RCC 7860 (cell line): ENCODE measurements at places on chromosomes 7 and 10.
A peak's percentile ranks its signal among the peaks of the same experiment; 100 is the strongest.

GRCh38 chr7:151849008-151849878, 27.7 kb downstream of the PRKAG2 start:
- DNase-seq = no peak

- DNase-seq = no peak
Observed at GRCh38 chr10:104811166-104811565, 170.1 kb downstream of the SORCS3 start.

- no peak for DNase-seq
Observed at GRCh38 chr7:117068511-117069145, 115.3 kb downstream of the ST7 start.

DNA sequence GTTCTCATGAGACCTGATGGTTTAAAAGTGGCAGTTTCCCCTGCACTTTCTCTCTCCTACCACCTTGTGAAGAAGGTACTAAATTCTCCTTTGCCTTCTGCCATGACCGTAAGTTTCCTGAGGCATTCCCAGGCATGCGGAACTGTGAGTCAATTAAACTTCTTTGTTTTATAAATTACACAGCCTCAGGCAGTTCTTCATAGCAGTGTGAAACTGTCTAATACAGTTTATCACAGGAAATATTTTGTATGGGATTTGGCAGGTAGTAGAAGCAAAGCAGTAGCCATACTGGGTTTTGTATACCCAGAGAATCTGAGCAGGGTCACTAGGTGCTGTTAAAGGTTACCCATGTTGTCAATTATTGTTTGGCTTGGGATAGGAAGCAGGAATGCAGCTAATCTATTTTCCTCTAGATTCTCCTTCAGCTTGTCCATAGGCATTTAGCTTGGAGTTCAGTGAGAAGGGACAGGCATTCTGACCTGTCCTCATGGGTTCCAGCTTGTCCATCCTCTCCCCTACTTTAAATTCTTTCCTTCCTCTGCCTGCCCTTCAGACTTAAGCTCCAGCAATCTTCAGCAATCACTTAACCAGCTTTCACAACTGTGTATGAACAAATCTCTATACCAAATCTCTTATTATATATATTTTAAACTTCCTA, 186.7 kb downstream of the PCLO start:
- no peak for DNase-seq

GRCh38 chr7:3201937-3202710, 98.9 kb upstream of the SDK1 start:
- DNase-seq = no peak

DNA sequence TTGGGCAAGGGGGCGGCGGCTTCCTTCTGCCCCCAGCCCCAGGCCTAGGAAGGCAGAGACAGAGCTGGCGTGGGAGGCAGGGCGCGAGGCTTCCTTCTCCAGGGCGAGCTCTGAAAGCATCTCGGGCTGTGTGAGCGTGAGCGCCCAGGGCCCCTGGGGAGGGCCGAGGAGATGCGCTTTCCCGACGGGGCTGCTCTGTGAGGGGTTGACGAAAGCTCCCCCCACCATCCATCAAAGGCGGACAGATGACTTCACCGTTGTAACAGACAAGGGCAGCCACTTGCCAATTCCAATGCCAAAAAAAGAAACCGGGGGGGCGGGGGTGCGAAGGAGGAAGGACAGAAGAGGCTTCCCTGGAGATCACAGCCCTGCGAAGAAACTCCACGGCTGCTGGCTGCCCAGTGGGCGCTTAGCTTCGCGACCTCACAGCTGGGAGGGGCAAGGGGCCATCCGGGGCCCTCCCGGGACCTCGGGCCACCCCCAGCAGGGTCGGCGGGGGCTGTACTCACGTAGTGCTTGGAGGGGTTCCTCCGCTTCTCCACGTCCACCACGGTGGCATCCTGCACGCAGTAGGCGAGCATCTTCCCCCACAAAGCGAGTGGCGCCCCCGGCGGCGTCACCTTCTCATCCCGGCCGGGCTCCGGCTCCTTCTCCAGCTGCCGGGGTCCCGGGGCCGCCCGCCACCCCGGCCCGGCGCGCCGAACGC, 537 bp downstream of the SH3PXD2A start:
- no peak for DNase-seq

GRCh38 chr7:5766321-5766761, 15.1 kb downstream of the RNF216 start:
- peak; percentile 47 for DNase-seq

DNA sequence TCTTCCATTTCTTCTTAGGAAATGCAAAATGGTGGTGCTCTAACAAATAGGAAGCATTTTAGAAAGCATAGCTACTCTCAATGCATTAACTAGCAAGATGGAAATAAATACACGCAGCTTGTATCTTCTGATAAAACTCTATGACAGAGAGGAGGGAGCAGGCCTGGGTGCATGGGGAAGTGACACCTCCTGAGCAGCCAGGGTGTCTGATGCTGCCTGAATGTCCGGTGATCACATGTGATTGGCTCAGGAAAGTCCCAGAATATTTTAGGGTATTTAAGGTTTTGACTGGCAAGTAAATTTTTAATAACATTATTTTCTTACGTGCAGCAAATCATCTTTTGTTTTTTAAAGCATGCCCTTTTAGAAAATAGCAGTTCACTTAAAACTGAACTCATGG, 261.0 kb upstream of the KLF6 start:
- DNase-seq = no peak

GRCh38 chr10:50982989-50983388, 91.3 kb upstream of the PRKG1 start:
- no peak for DNase-seq

DNA sequence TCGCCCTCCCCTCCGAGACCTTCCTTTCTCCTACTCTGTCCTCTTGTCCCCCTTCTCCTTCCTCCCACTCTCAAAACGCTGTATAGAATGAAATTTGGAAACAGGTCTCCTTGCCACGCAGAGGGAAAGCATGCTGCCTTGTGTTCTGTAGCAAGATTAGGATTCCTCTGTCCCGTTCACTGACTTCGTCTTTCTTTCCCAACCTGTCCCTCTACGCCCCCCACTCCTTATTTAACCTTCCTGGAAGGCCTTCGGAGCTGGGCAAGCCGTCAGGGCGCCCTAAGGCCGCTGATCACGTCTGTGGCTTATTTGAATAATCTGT, 1.3 kb downstream of the HOXA9 start:
- peak; percentile 27 for DNase-seq

DNA sequence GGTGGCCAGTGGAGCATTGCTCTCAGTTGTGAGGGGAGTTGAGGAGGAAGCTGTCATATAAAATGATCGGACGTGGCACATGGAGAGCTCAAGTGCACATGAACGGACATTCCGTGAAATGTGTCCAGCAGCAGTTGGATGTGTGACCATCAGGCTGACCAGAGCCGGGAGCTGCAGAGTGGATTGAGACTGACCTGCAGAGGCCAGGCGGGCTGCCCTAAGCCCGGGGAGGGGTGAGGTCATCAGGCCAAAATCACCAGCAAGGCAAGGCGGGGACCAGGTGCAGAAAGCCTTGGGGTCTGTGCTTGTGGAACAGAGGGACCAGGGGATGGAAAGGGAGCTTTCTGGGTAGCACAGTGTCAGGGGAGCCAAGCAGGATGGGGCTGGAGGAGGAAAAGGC, 279.5 kb downstream of the CELF2 start:
- no peak for DNase-seq

DNA sequence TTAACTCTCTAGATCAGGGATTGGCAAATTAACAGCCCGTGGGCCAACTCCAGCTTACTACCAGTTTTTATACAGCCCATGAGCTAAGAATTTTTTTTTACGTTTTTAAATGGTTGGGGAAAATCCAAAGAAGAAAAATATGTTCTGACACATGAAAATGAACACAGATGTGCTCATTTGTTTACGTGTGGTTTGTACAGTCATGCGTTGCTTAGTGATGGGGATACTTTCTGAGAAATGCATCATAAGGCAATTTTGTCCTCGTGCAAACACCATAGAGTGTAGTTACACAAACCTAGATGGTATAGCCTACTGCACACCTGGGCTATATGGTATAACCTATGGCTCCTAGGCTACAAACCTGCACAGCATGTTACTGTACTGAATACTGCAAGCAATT, 8.3 kb upstream of the SMKR1 start:
- peak; percentile 35 for DNase-seq

GRCh38 chr10:62545160-62546066, 171.2 kb downstream of the ZNF365 start:
- DNase-seq = no peak

DNA sequence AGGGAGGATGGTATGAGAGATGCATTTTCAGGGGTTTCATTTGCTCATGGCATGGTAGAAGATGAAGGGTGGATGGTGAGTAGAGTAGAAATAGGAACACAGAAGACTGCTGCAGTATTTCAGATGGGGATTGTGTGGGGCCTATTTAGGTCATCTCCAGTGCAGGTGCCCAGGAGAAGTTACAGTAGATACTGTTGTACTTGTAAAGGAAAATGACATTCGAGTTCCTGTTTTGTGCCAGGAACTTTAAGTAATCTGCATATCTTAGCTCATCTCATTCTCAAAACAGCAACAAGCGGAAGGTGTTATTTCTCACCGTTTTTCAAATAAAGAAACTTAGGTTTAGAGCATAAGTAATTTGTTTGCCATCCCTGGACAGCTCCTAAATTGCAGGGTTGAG, 156.2 kb downstream of the AUTS2 start:
- DNase-seq = no peak

DNA sequence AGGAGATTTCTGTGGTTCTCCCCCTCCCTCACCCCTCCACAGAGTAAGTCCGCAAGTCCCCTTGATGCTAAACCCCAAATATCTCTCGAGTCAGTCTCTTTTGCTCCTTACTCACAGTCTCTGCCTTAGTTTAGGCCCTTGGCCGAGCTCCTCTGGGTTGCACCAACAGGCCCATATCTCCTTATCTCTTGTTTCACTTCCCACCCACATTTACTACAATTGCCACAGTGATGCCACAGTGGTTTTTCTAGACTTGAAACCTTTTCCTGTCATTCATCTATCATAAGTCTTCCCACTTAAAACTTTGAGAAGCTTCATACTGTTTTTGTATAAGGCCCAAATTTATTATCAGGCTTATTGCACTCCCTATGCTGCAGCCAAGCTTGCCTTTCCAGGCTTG, 23.4 kb upstream of the NME8 start:
- no peak for DNase-seq

DNA sequence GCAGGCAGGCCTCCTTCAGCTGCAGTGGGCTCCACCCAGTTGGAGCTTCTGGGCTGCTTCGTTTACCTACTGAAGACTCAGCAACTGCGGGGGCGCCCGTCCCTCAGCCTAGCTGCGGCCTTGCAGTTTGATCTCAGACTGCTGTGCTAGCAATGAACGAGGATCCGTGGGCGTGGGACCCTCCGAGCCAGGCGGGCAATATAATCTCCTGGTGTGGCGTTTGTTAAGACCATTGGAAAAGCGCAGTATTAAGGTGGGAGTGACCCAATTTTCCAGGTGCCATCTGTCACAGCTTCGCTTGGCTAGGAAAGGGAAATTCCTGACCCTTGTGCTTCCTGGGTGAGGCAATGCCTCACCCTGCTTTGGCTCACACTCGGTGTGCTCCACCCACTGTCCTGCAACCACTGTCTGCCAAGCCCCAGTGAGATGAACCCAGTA, 159.2 kb upstream of the FOXP2 start:
- no peak for DNase-seq

DNA sequence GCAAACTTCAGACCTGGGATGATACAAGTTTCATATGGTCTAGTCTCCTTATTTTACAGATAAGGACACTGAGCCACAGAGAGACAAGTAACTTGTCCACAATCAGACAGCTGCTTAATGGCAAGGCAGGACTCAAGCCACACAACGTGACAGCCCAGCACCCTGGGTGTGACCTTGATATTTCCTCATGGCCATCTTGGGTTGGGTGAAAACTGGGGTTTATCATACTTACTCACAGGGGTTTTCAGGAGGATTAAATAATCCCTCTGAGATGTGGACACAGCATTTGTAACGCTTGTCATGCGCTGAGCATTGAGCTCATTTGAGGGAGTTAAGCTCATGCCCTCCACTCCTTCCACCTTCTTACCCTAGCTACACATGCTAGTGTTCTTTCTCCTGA, 58.0 kb downstream of the ABLIM1 start:
- no peak for DNase-seq

- DNase-seq = no peak
Observed at GRCh38 chr7:571096-571717, 51.6 kb upstream of the PDGFA start.

DNA sequence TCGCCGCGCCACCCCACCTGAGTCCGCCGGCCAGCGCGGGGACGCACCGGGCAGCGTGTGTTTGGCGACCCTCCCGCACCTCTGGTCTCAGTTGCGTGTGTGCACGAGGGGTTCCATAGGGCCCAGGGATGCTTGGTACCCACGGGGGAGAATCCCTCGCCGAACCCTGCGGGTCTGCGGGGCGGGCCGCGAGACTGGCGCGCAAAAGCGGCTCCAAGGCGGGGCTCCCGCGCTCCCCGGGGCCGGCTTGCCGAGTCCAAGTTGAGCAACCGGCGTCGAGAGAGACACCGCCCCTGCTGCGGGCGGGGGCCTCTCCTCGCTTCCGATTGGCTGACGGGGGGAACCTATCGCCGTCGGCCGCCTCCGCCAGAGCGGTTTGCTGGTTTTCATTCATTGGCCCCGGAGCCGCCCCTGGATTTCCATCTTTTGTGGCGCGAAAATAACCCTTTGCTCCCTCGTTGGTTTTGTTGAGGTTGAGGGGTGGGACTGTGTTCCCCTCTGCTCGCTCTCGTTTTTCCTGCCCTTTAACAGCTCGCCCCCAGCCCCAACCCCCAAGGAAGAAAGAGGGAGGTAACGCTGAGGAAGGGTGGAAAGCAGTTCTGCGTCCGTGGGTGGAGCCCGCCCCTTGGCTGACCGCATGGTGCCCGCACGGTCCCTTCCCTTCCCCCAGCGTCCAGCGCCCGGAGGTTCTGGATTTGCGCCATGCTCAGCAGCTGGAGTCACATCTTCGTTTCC, 4.0 kb upstream of the IGF2BP3 start:
- peak; percentile 91 for DNase-seq

DNA sequence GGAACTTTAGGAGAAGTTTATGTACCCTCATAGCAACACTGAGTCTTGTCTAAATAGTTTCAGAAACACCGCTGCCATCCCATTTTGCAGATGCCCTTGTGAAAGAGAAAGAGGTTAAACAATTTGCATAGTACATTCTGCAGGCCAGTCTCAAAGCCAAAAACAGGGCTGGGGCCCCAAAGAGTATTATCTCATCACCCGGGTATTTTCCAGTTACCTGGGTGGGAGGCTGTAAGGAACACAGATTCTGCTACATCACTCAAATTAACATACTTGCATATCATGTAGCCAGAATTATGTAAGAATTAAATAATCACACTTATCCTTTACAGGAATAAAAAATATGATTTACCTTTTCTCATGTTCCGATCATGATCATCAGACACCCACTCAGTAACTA, 3.1 kb upstream of the FAM171A1 start:
- DNase-seq = no peak

DNA sequence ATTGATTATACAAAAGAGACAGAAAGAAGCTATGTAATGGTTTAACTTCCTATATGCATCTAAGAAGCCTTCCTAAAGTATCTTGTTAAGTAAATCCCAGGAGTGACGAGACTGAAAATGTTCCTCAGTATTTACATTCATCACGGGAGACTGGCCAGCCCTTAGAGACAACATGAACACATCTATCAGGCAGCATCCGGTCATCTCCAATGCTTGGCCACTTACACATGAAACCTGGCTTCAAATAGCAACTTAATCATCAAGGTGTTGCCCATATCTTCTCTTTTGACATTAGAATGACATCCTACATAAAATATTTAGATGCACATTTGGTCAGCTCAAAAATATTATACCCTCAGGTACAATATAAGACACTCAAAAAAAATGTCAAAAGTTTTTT, 33.8 kb downstream of the ERCC6 start:
- no peak for DNase-seq

GRCh38 chr10:73931767-73932619, 21.1 kb downstream of the PLAU start:
- DNase-seq = peak; percentile 39

GRCh38 chr10:105468759-105469158, 827.7 kb downstream of the SORCS3 start:
- no peak for DNase-seq
